ENCODE measurements at places on chromosomes 16 and 17. TPM values are rescaled to one million over a fixed set of nuclear protein-coding genes. Genes with fewer than 3 reads are reported as not detected.

C17orf67 gene
- total RNA-seq, result 1.2 TPM

SCN4A gene
- total RNA-seq, result not detected

TBX2 gene
- 3.6 TPM for total RNA-seq

CD300LG gene
- not detected for total RNA-seq

GRCh38 chr17:40993839-40994238 is at the start of gene KRTAP3-3:
KRTAP3-3 (minus strand) TSS chr17:40994164; CDS start chr17:40994097, 67 bp downstream.
- DNase-seq, result no peak
